Upper lobe of right lung (tissue), 1 donor: ENCODE measurements at places on chromosomes 13 and 19. TPM values are rescaled to one million over a fixed set of nuclear protein-coding genes. Genes with fewer than 3 reads are reported as not detected.
A peak's percentile ranks its signal among the peaks of the same experiment; 100 is the strongest.

DNA sequence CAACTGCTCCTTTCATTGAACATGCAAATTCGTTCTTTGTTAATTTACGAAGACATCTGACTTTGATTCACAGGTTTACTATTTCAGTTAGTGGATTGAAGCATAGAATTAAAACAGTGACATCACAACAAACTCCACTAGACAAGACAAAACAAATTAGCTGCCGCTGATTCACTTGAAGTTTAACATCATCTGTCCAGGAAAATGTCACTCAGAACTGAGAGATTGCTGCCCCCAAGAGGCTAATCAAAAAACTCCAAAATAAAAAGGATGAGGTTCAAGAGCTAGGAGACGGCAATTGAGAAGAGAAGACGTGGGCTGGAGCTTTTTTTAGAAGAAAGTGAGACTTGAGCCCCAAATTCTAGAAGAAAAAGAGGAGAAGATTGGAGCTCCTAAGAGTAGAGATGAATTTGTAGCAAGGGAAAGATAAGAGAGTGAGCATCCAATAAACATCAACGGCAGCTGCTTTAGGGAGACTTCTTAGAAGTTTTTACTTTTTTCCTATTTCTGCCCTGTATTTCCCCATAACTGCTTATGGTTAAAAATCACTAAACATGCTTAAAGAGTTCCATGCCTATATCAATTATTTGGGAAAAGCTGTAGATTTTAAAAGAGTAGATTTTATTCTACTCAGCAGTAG, 40.8 kb upstream of the TPP2 start:
- H3K4me1 ChIP-seq = no peaks in the 10 kb centered on the region
- no peak overlapping the region for H3K4me3 ChIP-seq
- DNase-seq = no peak
- H3K27ac ChIP-seq = no peak overlapping the region
- no peaks in the 10 kb centered on the region for H3K27me3 ChIP-seq

PRTN3 gene
- not detected for total RNA-seq

- no peak for DNase-seq
- H3K4me3 ChIP-seq = no peak overlapping the region
- H3K4me1 ChIP-seq = no peaks in the 10 kb centered on the region
- no peak overlapping the region for H3K27ac ChIP-seq
Measured at GRCh38 chr13:93023929-93024328, 202.7 kb upstream of the GPC6 start.

GRCh38 chr19:18160493-18160970, 7.6 kb downstream of the PIK3R2 start:
- H3K4me1 ChIP-seq = peaks cover 33% of the 10 kb centered on the region
- H3K27me3 ChIP-seq = no peaks in the 10 kb centered on the region
- H3K4me3 ChIP-seq = peak overlapping the region; percentile 42

CEACAM8 gene
- total RNA-seq = not detected

- peaks cover 7% of the 10 kb centered on the region for H3K4me1 ChIP-seq
- no peaks in the 10 kb centered on the region for H3K27me3 ChIP-seq
- H3K4me3 ChIP-seq = no peak overlapping the region
- peaks cover 24% of the 10 kb centered on the region for H3K36me3 ChIP-seq
Measured at GRCh38 chr19:45409557-45409920, 3.1 kb downstream of the POLR1G start.
